ENCODE measurements at places on chromosomes 2 and 18.

DNA sequence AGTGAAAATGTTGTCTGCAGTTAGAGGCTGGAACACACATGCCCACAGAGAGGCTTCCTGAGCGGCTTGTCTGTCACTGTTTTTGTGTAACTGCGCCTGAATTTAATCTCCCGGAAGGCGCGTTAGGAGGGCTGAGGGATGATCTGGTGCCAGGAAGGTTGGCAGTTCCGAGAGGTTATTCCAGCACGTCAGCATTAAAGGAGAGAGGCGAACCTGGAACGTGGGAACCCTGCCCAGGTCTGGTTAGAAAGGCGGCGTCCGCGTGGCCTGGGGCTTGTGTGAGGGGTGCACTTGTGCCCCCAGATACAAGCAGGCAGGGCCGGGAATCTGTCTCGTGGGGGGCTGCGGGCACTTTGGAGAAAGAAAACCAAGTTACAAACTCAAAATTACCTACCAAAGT lies 75.3 kb downstream of the NFATC1 start:
- DNase-seq = no peak

- DNase-seq = no peak
These were observed 120.4 kb upstream of the KLF7 start for GRCh38 chr2:207286106-207286505.

DNA sequence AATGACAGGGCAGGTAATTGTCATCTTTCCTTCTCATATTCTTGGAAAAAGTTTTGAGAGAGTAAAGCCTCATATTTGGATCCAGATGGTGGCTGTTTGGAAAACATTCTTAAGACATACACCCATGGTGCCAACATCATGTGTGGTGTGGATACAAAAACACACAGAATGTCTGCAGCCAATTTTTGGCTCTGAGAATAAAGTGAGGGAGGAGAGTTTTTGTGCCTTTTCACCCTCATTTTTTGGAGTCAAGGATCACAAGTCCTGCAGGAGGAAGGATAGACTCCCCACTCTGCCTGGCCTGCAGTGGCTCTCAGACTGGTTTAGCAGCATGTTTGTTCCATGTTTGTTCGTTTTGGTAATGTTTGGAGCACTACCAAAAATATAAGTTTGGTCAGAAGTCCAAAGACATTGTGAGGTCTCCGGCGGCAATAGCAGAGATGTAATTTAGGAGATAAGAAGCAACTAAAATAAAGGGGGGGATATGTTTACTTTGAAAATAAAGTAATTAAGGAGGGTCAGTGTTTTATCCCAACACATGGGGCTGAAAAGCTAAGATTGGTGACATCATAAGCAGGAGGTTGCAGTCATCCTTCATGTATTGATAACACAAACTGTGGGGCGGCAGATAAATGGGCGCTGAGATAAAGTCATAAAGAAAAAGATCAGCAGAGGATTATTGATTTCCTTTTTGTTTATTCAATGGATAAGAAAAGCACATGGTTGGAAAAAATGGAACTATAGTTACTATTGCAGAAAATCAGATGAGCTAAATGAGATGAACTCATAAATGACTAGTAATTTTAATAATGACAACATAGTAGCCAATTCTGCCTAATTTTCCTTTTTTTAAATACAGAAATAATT lies 655 bp downstream of the NOSTRIN start:
- DNase-seq = no peak

- no peak for DNase-seq
These were observed 8.9 kb upstream of the CHRNA1 start for GRCh38 chr2:174773215-174773614.

DNA sequence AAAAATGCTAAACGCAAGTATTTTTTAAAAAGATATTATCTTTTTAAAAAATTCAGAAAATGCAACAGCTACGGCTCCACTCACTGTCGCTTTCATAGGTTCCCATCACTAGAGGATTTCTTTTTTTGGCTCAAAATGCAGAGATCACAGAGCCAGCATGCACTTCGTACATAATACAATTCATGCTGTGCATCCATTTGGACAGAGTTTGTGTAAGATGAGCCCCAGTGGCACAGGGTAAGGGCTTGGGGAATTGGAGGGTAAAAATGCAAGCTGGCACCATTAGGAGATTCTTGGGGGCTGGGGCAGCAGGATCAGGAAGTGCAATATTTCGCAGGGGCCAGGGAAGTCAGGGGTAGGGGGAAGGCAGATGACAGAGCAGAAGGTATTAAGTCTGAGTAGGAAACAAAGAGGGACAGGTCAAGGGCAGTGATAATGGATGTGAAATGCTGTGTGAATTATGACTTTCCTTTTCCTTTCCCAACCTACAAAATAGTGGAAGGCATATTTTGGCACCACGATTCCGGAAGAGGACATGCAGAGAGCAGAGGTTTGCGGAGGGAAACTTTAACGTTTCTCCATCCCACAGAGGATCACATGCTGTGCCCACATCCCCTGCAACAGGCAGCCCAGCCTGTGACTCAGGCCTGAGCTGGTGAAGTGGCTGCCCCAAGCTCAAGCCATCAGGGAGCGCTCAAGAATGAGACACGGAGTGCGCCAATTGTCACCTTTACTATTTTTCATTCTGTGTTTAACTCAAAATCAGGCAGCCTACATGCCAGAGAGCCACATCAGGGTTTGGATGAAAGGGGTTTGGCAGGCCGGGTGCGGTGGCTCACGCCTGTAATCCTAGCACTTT lies 4.7 kb downstream of the CAPG start:
- DNase-seq = peak; percentile 72

GRCh38 chr18:73535189-73535588 lies 612.4 kb downstream of the FBXO15 start:
- DNase-seq = no peak

- DNase-seq = peak; percentile 65
These were observed 156.5 kb downstream of the COL6A3 start for GRCh38 chr2:237257471-237257951.

DNA sequence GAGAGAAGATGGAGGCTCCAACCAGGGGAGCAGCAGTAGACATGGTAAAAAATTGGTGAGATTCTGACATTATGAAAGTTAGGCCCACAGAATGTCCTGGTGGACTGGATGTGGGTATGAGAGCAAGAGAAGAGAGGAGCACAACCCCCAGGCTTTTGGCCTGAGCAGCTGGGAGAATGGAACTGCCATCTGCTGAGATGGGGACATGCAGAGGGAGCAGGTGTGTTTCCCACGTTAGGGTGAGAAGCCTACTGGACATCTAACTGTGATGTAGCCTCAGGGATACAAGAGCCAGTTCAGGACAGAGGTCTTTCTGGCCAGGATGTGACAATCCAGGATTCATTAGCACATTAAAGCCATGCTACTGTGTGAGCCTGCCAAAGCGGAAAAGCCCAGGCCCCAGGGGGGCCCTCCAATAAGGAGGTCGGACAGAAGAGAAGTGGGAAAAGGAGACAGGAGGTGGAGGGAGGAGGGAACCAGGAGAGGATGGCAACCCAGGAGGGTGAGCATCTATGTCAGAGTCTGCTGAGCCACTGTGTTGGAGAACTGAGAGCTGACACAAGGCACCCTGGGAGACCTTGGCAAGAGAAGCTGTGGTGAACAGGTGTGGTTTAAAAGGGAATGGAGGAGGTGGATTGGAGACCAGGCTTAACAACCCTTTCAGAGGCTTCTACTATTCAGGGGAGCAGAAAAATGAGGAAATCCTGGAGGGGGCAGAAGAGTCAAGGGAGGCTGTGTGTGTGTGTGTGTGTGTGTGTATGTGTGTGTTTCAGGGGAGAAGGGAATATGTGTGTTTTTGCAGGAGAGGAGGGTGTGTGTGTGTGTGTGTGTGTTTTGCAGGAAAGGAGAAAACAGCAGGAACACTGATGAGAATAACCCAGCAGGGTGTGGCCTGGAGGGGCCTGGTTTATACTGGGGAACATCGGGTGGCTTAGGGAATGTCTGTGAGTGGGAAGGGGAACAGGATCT lies 10.5 kb downstream of the CYB5A start:
- DNase-seq = no peak

GRCh38 chr2:203572316-203572715 lies 37.2 kb upstream of the RAPH1 start:
- DNase-seq = no peak
